ENCODE measurements at places on chromosomes 5 and 9.

- DNase-seq, result no peak
These were observed 39.8 kb upstream of the PCSK5 start for GRCh38 chr9:75850459-75851200.

GRCh38 chr9:36542355-36542754 is 30.3 kb upstream of the MELK start:
- no peak for DNase-seq

DNA sequence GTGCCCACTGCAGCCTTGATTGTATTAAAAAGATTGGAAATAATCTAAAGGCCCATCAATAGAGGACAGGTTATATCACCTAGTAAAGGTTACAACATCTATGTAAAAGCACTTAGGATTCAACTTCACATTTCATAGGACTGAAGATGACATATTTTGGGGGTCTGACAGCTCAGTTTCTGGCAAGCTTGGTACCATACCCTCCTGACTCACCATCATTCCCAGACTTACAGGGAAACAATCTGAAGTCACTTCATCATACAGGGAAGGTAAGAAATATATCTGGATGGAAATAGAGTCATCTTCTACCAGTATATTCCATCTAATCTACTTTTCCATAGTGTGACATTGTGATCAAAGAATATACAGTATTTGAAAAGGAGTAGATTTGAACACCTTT is 28.8 kb upstream of the DAB2 start:
- no peak for DNase-seq

DNA sequence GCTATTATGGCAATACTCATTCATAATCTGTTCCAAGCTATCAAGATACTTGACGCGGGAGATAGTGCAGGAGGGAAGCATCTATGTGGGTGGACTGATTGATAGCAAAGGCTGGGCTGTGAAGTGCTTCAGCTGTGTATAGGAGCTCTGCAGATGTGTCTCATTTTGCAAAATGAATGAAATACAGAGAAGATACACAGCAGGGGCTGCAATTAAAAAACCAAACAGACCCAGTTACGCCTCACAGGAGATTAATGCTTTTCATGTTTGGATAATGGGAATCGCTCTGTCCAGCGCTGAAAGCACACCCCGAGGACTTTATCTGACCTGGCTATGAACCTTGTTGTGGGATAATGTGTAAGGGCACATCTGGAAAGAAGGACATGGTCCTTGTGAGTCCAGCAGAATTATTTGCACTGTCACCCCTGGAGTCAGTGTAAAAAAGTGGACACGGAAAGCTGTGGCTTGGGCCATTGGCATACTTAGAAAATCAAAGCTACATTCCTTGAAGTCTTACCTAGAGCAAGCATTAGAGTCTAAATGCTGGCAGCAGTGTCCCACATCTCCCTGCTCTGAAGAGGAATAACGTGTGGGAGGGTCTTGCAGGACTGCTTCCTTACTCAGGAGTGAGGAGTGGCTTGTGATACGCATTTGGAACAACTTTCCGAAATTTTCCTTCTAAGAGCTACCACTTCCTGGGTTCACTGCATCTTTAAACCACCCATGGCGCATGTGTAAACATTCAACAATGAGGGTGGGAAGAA is 2.6 kb downstream of the SH3RF2 start:
- no peak for DNase-seq

All from HFF-Myc (cell line).